Prostate gland (tissue), 2 donors: ENCODE measurements at places on chromosomes 5 and 9.

DNA sequence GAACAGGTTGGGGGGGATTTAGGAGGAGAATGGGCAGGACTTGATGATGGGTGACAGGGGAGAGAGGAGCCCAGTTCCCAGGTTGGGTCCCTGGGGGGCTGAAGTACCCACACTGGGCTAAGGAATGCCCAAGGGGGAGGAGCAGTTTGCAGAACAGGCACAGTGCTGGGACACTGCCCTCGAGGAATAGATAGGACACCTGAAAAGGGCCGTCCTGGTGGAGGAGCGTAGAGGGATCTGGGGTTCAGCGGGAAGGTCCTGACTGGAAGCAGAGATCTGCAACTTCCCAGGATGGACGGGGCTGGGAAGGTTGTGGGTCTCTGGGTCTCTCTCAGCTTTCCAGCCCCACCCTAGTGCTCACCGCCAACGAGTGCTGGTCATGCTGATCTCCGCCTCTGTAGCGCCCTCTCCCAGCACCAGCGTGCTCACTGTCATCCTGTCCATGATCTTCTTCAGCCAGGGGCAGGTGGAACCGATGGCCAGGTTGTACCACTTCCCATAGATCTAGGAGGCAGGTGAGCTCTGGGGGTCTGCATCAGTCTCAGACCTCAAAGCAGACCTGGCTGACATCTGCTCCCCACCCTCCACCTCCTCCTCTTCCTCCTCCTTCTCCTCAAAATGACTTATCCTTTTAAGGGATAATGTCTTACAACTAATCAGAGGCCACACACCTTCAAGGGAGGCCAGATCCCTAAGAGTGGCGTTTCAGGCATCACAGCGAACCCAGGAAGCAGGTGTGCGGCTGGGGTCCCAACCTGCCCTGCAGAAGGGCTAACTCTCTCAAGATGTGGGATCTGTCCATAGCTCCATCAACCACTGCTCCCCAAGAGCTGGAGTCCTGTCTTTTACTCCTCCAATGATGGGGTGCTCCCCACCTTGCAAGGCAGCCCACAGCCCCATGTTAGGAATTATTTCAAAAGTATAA, 1.6 kb downstream of the AMBP start:
- DNase-seq, result no peak

DNA sequence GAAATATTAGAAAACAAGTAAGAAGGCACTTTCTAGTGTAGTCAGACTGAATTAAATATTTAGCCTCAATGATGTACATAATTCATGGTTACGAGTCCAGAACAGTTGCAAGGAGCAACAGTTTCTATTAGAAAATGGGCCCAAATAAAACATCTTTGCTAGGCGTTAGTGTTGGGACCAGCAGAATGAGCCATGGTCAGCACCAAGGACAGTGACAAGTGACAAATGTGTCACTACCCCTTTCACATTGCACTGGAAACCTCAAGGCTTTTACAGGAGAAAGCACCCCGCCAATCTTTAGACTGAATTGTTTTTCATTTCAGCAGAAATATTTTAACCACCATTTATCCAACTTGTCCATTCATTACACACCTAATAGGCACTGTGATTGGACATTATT, 301.3 kb upstream of the ADCY2 start:
- no peak for DNase-seq

- no peak for DNase-seq
Measured at GRCh38 chr9:91340395-91340967, 21.2 kb downstream of the AUH start.

GRCh38 chr9:94672811-94673487, 33.6 kb upstream of the FBP1 start:
- no peak for DNase-seq

- DNase-seq, result no peak
Measured at GRCh38 chr5:60517094-60517694, 182.8 kb downstream of the DEPDC1B start.

DNA sequence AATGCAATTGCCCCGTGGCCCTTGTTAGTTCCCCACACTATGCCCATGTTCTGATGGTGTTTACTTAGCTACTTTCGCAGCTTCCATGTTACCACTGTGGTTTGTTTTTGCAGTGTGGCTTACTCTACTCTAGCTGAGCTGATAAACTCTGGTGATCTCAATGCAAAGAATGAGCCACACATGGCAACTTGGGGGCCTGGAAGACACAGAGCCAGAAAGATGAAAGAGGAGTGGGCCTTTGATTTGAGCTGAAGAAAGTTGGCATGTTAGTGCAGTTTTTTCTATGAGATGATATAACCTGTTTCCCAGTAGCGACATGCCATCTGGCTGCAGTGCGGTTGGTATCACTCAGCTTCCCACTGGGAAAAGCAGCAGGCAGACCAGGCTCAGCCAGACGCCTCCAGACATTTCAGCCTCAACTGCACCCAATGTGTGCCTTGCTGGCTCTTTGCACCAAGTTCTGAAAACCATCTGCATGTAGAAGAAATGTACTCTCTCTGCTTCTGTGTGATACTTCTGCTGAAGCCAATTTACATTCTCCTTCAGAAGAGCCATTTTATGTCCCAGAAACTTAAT, 329.4 kb downstream of the ARHGEF28 start:
- DNase-seq, result no peak

- no peak for DNase-seq
Measured at GRCh38 chr5:118647587-118647986, 340.8 kb downstream of the DTWD2 start.

GRCh38 chr5:58040044-58040443, 419.8 kb downstream of the PLK2 start:
- peak; percentile 5 for DNase-seq

DNA sequence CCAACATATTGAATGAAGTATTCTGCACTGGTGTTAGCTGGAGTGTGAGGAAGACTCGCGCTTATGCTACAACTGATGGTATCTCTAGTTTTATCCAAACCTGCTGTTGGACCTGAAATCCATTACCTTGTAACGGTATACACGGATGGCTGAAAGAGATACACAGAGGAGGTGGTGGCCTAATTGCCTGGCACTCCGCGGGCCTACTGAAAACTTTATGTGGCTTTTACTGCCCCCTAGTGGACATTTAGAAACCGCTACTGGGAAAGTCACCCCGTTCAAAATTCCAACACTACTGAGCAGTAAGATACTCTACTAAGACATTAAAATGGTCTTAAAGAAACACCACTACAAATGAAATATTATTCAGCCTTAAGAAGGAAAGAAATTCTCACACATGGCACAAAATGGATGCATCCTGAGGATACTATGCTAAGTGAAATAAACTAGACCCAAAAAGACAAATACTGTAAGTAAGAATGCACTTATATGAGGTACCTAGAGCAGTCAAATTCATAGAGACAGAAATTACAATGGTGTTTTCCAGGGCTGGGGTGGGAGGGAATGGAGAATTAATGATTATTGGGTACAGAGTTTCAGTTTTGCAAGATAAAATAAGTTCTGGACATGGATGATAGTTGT, 100.4 kb downstream of the TTLL11 start:
- peak; percentile 74 for DNase-seq

DNA sequence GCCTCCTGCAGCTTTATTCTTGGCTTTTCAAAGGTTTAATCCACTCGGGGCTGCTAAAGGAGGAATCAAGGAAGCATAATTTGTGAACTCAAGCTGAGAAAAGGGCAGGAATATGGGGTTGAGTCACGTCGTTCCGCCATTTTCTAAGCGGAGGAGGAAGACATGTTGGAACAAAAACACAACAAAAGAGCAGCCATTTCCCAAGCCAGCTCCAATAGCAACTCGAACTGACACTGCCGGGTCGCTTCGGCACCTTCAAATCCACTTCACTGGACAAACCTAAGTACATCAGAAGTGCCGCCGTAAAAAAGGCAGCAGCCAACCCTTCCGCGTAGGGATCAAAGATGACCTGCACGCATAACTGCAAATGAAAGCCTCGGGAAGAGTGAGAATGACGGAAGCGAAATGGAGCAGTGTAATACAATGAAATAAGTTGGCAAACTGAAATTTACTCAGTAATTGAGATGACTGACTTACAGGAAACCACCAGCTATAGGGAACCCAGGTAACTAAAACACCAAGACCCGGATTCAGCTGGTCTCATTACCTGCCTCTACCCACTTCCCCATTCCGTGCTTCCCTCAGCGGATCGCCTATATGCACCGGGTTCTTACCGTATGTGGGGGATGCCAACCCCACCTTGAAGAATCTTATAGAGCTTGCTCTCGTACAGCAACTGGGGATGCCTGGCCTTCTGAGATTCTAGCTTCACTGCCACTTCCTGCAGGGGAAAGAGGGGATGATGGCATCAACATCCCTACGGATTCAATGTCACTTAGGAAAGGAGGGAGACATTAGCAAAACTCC, 1.6 kb downstream of the CSNK1A1 start:
- no peak for DNase-seq

DNA sequence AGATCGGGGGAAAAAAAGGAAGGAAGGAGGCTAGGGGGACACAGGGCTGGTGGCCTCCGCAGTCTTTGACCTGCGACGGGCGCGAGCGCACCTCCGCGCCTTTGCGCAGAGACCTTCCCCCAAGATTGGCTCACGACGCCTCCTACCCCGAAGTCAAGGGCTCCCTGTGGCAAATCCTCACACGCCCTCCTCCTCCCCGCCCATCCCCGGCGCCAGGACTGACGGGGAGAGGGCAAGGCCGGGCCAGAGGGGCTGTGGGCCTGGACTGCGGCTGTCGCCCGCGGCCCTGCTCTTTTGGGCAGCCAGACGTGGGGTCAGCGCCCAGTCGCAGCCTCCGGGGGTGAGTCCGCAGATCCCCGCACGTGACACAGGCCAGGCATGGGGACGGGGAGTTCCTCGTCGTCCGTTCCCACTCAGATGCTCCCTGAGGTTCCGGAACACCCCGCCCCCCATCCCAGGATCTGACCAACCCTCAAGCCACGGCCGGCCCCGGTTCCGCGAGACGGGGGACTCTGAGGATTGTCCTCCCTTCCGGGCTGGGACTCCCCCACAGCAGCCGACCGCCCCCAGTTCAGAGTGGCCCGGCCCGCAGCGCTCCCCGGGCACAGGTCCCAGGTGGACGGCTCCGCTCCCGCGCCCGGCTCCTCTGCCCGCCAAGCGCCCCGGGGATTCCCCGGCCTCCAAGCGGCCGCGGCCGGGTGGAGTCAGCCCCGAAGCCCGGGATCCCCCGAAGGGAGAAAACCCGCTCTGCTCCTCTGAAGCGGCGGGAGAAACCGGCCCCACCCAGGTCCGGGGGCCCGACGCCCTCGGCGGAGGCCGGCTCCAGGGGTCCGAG, 543 bp upstream of the ANKRD33B start:
- no peak for DNase-seq

- DNase-seq, result no peak
Measured at GRCh38 chr9:93654351-93654961, 78.1 kb downstream of the PHF2 start.

DNA sequence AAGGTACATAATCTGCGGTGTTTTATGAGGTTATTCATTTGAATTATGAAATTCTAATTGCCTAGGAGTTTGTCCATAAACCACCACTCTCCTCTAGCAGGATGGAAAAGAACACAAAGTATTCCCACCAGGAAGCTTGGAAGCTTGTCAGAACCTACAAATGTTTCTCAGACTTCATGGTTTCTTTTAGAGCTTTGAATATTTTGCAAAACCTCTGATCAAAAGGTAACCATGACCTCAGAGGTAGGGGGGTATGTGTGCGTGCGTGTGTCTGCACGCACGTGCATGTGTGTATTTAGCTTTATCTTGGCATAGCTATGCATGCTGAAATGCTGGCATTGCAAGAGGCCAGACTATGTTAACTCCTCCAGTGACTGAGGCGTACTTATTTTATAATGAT, 847.0 kb downstream of the TLE1 start:
- peak; percentile 4 for DNase-seq

DNA sequence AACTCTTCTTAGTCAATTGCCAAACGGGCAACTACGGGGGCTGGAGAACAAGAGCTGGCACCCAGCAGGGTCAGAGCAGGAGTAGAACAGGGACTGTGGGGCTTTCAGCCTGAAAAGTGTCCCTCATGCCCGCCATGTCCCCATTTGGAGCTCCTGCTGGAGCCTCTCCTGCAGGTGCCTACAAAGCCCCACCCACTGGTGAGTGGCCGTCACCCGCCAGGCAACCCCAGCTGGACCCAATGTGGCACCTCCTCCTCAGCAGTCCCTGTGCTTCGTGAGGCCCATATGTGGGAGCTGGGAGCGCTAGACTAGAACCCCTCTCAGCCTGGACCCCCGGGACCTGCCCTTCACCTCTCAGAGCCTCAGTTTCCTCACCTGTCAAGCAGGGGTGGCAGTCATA, 40.9 kb downstream of the VAV2 start:
- no peak for DNase-seq

DNA sequence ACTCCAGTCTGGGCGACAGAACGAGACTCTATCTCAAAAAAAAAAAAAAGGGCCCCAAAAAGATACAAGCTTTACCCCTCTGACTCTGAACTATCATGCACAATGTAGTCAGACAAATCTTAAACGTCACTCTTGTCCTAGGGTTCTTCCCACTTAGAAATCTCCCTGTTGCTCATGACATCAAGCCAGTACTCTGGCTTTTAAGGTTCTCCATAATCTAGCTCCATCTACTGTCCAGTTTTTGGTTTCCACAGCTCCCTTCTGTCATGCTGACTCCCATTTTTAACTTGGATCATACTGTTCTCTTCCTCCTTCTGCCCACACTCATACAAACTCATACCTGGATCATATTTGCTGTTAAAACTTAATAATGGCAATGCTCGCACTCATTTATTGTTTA, 156.7 kb upstream of the TLX3 start:
- DNase-seq, result no peak

DNA sequence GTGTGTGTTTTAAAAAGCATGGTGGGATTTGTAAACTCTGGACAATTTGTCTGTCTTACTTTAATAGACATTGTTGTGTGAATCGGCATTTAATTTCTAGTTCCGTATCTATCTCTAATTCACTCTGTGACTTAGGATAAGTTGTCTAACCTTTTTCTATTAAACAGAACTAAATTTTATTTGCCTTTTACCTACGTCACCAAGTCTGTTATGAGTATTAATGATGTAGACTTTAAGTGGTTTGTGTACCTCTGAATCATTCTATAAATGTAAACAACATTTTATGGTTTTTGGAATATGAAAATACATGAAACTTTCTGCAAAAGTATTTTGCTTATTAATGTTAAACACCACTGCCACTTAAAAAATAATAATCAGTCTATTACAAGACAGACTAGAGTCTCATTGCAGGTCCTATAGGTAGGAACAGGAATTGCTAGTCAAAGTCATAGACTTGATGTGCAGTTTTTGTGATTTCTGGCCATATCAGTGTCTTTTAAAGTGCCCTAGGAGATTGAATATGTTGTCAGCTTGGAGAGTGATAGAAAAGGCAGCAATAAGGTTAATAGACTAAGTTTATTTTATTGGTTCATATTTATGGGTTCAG, 5.6 kb downstream of the RBM27 start:
- DNase-seq, result no peak

GRCh38 chr5:149519601-149520000, 31.6 kb downstream of the CSNK1A1 start:
- no peak for DNase-seq

- no peak for DNase-seq
Measured at GRCh38 chr9:1707291-1707690, 307.9 kb upstream of the SMARCA2 start.

GRCh38 chr5:65624571-65625555, at the start of the genes SHLD3 and TRAPPC13:
Gene SHLD3, plus strand, starts transcription at chr5:65625027. Its CDS starts 4,561 bp downstream, at chr5:65629588.
Gene TRAPPC13, plus strand, starts transcription at chr5:65625027. Its CDS starts 34 bp downstream, at chr5:65625061.
- peak; percentile 81 for DNase-seq

GRCh38 chr5:32339198-32339597, 26.5 kb upstream of the MTMR12 start:
- no peak for DNase-seq
